ENCODE measurements at places on chromosomes 4 and X.

DNA sequence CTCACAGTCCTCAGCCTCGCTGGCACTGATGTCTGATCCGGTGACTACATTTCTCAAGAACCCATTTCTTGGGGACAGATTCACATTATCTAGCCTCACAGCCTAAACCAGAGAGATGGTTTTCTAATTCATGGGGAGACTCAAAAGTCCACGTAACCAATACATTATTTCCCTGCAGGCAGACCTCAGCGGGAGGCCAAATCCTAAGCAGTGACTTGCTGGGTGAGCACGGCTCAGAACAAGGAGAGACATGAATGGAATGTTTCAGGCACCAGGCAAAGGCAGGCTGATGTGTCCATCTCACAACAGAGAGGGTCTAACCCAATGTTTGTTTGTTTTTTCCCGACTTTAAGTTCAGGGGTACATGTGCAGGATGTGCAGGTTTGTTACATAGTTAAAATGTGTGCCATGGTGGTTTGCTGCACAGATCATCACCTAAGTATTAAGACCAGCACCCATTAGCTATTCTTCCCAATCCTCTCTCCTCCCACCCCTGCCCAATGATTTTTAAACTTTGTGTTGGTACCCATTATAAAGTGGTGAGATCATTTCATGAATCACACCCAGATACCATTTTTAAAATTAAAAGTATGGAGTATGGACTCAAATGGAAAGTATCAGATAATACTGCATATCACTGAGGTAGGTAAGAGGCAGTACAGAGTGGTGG is 53.3 kb downstream of the SCD5 start:
- no peak for DNase-seq

DNA sequence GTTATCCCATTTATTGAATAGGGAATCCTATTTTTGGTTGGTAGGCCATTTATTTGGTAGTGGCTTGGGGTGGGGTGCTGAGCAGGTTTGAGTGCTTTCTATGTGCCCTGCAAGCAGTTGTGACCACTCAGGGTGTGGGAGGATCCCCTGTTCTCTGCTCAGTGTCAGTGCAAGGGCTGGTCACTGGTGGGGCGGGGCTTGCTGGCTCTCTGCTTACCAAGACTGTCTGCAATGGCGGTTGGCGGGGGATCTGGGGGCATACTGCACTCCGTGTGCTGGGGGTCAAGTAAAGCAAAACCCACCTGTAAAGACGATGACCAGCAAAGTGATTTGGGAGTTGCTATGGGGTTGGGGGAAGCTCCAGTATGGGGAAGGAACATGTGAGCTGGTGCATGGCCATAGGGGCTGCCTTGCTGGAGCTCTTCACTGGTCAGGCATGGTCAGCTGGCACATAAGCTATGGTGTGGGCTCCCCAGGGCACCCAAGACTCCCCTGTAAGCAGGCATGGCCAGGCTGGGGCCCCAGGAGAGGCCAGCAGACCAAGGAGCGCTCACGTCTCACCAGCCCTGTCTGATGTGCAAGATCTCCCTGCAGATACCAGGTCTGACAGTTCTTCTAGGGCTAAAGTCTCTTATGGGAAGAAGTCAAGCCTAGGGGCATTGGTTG is 83.0 kb upstream of the GRXCR1 start:
- no peak for DNase-seq

- no peak for DNase-seq
Measured at GRCh38 chr4:6118201-6118600, 82.1 kb downstream of the JAKMIP1 start.

DNA sequence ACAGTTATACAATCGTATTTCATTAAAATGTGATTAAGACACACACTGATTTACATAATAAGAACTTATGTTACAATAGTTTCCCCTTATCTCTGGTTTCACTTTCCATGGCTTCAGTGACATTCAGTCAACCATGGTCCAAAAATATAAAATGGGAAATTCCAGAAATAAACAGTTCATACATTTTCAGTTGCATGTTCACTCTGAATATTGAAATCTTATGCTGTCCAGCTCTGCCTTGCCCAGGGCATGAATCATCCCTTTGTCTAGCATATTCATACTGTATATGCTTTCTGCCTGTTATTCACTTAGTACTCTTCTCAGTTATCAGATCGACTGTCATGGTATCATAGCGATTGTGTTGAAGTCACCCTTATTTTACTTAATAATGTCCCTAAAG is 173.8 kb upstream of the DCAF12L2 start:
- DNase-seq: no peak

DNA sequence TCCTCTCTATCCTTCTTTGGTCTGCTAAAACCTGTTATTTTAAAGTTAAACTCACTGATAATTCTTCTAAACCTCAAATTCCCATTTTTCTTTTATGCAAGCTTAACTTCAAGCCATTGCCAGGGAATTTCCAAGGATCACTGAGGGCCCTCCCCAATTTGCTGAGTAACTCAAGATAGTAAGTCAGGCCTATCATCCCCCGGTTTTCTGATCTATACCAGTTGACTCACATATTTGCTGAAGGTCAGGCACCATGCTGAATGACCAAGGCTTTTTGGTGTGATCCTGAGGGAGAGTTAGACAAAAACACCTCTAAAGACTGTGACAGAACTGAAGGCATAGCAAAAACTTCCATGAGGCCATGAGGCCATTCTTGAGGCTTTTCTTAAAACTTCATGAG is 1301.9 kb downstream of the PCDH7 start:
- DNase-seq: no peak

DNA sequence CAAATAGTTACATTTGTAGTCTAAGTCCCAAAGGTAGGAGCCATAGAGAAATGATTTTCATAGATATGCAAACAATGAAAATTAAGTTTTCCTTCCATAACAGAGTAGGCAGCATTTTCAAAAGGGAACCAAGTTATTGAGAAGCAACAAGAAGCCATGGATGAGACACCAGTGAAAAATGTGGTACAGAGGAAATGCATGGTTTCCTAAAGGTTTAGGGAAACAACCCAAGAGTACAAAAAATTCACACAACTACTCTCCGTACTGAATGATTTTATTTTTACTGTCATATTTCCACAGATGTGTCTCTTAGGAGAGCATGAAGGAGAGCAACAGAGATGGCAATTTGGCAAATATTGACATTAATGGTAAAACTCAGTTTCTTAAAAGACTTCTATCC is 1408.9 kb upstream of the PCDH7 start:
- DNase-seq: no peak

DNA sequence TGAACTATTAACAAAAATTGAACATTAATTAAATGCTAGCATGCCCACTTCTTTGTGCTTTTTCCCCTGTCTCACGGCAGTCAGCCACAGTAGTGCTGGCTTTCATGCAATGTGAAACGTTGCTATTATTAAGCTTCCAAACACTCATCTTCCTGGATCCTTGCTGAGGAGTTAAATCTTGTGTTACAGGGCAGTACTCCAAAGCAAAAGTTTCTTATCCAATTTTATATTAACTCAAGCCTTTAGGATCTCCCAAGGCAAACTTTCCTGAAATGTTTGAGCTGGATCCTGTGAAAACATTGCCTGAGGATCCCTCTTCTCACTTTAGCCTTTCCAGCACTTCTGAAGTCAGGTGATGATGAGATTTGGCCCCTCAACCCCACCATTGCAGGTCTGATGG is 1454.8 kb downstream of the FSTL5 start:
- no peak for DNase-seq

DNA sequence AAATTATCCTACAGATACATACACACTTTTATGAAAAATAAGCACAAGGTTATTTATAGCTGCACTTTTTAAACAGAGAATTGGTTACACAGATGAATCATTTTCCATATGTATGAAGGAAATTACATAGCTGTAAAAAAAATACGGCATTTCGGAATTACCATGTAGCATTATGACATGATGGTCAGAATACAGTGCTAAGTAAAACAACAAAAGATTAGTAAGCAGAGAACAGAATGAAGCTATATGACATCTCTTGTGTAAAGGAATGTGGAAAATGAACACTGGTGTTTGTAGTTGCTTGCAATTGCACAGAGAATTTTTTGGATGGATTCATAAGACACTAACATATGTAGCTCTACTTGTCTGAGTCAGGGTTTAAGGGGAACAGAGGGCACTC is 1222.0 kb upstream of the PRKX start:
- no peak for DNase-seq

GRCh38 chr4:10526429-10527222 is 69.4 kb upstream of the ZNF518B start:
- no peak for DNase-seq

GRCh38 chrX:72280321-72280845 is 3.3 kb upstream of the RPS4X start:
- DNase-seq: no peak

DNA sequence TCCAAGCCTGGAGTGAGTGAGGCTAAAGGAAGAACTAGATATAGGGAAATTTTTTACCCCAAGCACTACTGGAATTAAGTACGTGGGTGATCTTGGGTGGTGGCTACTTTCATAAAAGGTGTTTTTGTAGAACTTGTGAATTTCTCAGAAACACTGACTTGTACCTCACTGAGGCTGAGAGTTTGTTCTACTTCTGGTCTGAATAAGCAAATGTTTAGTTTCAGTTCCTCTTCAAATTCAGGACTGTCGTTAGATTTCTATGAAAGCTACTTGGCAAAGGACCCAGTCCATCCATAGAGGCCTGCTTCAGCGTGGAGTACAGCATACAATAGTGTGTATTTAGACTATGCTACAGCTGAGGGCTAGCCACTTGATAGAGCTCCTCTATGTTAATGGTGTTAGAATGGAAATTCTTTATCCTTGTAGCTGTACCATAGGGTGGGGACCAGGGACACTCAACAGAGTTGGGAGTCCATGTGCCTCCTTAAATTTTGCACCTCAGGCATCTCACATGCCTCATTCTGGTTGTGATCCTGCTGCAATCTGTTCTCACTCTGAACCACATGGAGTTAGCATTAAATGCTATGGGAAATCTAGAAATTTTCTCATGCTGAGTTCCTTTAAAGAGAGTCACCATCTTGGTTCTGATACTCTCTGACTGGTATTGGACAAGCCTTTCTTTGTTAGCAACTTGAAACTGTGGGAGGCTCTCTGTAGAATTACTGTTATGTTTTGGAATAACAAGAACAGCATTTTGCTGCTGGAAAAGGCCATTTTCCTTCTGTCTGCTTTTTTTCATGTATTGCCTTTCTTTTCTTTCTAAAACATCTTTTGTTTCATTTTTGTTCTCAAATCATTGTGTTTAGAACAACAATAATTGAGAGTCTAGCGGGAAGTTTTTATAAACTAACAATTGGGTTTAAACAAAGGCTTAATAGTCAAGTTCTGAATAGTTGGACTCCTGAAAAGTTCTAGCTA is 86.8 kb downstream of the PDGFRA start:
- no peak for DNase-seq

GRCh38 chrX:104330966-104331365 is 76.2 kb upstream of the ESX1 start:
- DNase-seq: no peak

DNA sequence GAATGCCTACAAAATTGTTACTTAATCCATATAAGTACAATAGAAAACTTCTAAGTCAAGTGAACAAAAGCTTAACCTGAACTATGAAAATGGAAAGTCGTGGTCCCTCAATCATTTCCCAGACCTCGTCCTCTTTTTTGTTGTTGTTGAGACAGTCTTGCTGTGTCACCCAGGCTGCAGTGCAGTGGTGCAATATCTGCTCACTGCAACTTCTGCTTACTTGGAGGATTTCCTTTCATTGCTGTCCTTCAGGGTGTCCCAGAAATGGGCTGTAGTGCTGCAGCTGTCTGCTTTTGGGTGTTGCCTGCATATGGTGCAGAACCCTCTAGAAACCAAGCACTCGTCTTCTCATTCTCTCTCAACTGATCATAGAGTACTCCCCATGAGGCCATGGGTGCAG is 75.0 kb upstream of the IL2 start:
- no peak for DNase-seq

Measured in amygdala (tissue), 56 donors.